ENCODE measurements at places on chromosomes 1 and 21.

- no peak for DNase-seq
These were observed 111.4 kb upstream of the VANGL1 start for GRCh38 chr1:115530407-115530806.

DNA sequence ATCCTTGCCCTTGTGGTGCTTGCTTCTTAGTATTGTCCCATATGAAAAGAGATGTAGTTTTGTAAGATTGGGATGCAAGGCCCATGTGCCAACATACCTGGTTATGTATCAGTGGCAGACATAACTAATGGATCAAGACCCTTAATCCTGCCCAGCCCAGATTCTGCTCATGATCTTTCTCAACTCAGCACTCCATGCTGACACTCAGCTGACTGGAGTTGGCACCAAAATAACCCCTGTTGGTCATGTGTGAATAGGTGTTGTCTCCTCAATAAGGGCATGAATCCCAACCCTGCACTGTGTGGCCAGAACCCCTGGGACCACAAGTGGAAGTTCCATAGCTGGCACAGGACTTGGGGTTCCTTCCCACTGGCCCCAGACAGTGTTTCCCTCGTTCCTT lies 13.9 kb upstream of the CNR2 start:
- no peak for DNase-seq

DNA sequence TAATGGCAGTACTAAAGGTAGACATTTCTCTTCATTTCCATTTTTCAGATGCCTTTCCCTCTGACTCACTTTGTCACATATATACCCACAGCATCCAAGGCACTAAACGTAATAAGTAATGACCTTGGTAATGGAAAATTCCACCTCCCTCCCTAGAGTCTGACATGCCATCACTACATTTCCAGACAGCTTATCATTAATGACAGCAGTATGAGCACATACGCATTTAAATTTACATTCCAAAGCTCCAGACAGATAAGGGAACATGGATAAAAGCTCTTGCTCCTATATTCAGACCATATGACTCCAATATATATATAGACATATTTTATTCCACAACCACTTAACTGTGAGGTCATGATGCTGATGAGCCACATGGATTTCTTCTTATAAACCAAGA lies 191.7 kb upstream of the GORAB start:
- DNase-seq: no peak

- DNase-seq: no peak
These were observed 456.1 kb downstream of the AJAP1 start for GRCh38 chr1:5110508-5110907.

DNA sequence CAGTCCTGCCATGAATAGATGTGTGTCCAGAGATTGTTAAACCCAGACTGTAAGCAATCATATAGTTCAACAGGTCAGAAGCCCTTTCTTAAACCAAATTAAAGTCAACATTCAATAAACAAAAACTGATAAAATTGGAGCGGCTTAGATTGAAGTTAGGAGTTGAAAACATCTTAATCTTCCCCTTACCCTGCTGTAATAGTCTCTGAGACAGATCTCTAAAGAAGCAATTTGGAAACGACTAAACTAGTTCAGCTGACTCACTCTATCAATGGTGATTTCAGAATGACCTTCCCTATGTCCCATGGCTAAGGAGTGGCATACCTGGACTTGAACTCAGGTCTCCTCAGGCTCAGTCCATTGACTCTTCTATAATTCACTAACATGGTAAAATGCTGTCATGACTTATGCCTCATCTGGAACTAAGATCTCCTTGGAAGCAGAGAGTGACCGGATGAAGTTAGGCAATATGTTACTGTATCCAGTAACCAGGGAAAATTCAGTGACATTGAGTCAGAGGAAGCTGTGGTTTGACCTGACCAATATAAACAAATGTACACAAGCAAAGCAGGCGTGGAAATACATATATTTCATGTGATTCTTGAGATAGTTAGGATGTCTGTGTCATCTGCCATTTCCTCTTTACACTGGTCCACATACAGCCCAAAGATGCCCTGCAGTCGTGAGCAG lies 30.1 kb downstream of the SGIP1 start:
- DNase-seq: no peak

GRCh38 chr1:20615946-20616846 lies 17.1 kb upstream of the PINK1 start:
- DNase-seq: no peak

DNA sequence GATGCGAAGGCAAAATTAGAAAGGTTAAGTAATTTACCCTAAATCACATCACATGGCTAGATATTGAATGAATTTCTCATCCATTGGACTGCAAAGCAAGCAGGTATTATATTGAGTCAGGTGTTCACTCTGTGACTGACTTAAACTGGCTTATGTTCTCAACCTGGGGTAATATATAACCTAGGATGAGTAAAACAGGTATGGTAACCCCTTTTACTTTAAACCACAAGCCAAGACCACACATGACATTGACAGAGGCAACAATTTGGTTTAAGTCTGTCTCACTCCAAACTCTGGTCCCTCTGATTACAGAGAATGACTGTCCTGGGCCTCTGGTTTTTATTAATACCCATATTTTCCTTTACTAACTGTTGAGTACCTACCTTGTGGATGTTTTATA lies 33.3 kb downstream of the MAEL start:
- DNase-seq: no peak

GRCh38 chr1:27936370-27936769 lies 1.6 kb downstream of the SMPDL3B start:
- DNase-seq: no peak

GRCh38 chr1:1285102-1285571 lies 4.9 kb downstream of the SCNN1D start:
- DNase-seq: no peak

DNA sequence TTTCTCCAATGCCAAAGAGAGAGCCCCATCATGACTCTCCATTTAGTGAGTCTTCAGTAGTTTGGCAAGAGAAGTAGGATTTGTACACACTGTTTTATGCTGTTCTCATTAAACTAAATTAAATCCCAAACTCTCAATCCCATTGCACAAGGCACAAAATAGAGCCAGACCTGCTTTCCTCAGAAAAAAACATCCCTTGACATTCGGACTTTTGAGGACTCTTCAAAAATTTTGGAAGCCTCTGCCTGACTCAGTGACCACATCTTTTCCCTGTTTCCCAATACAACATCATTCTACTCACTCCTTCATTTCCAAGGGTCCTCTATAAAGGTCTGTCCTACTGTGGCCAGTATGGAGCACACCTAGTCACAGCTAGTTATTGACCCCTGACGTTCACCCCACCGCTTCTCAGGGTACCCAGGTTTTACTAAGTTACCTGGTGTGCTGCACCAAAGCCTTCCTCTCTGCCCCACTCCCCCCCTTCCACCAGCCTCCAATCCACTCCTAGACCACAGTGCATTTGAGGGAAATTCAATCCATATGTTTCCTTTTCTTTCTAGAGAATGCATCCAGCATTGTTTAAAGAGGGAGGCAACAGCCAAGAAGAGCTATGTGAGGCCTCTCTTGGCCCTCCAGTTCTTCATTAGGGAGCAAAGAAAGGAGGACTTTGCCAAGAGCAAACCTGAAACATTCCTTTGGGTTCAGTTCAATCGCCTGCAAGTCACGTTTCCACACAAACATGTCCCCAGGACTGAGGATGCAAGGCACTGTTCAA lies 428.7 kb downstream of the PLPP3 start:
- no peak for DNase-seq

DNA sequence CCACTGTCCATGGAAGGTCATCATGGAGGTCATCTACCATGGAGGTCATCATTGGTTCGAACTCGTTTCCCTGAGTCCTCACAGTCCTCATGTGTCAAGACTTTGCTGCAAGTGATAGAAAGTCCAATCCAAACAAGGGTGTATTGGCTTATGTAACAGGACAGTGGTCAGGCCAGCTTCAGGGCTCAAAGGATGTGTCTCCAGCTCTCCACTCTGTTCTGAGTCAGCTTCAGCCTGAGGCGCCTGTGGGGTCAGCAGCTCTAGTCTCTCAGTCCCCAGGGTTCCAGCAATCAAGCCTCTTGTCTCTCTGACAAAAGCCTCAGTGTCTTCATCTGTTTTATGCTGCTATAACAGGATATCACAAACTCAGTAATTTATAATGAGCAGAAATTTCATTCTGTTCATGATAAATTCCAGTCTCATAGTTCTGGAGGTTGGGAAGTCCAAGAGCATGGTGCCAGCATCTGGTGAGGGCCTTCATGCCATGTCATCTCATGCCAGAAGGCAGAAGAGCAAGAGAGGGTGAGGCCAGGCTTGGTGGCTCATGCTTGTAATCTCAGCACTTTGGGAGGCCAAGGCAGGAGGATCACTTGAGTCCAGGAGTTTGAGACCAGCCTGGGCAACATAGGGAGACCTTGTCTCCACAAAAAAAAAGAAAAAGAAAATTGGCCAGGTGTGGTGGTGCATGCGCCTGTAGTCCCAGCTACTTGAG lies 19.5 kb downstream of the A3GALT2 start:
- no peak for DNase-seq

- DNase-seq: peak; percentile 52
These were observed 55.0 kb upstream of the PAX7 start for GRCh38 chr1:18575620-18576019.

GRCh38 chr1:101394041-101394440 lies 157.2 kb downstream of the S1PR1 start:
- DNase-seq: no peak

DNA sequence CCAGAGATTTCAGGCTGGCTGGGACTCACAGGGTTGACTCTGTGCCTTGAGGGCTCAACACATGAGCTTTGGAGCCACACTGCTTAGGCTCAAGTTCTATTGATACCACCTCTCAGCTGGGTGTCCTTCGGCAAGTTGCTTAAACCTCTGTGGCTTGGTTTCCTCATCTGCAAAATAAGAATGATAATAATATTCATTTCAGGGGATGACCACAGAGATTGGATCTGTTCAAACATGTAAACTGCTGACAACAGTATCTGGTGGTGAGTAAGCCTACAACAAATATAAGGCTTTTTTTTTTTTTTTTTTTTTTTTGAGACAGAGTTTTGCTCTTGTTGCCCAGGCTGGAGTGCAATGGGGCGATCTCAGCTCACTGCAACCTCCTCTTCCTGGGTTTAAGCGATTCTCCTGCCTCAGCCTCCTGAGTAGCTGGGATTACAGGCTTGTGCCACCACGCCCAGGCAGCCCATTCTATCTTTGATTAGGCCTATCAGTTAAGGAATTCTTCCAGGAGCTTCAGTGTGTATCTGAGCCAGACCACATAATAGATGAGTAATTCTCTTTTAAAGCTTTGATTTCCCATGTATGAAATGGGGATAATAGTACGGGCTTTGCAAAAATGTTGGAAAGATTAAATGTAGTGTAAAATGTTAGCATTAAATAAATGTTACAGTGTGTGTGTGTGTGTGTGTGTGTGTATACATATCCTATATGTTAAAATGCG lies 437.6 kb downstream of the PRDM2 start:
- DNase-seq: no peak

DNA sequence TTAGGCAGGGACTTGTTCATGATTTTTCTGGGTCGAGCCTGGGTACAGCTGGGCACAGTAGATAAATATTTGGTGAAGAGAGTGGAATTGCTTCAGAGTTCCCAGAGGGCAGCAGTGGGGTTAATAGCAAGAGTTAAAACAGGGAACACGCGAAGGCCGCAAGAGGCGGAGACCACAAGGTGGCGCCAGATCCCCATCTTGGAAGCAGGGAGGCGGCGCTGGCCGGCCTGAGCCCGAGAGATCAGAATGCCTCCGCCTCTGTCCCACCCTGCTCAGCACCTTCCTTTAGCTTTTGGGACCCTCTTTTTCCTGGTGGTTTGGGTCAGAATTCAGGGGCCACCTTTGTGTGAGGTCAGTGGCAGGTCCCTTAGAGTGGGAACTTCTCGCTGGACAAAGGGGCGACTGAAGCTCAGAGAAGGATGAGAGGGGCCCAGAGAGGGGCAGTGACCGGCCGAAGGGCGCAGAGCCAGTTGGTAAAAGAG lies 6.5 kb upstream of the PADI2 start:
- peak; percentile 59 for DNase-seq

GRCh38 chr21:14736672-14737071 lies 190.6 kb upstream of the SAMSN1 start:
- DNase-seq: no peak

- DNase-seq: no peak
These were observed 13.7 kb downstream of the TLR5 start for GRCh38 chr1:223129229-223129901.

- no peak for DNase-seq
These were observed 125.1 kb downstream of the GIPC2 start for GRCh38 chr1:78170859-78171258.

DNA sequence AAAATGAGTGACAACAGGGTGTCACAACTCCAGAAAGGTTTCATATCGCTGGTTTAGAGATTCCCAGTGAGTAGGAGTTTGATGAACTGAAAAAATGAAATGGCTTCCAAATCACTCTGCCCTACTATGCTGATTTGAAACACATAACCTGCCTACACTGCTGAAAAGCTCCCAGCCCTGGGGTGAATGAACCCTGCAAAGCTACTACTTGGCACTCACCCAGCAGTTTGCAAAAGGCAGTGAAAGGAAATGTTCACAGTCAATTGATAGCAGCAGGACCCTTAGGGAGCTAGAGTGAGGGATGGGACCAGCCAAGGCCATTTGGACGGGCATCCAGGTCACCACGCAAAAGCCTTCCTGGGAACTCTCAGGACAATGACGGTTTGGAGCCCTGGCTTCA lies 44.4 kb upstream of the SRP9 start:
- peak; percentile 62 for DNase-seq

DNA sequence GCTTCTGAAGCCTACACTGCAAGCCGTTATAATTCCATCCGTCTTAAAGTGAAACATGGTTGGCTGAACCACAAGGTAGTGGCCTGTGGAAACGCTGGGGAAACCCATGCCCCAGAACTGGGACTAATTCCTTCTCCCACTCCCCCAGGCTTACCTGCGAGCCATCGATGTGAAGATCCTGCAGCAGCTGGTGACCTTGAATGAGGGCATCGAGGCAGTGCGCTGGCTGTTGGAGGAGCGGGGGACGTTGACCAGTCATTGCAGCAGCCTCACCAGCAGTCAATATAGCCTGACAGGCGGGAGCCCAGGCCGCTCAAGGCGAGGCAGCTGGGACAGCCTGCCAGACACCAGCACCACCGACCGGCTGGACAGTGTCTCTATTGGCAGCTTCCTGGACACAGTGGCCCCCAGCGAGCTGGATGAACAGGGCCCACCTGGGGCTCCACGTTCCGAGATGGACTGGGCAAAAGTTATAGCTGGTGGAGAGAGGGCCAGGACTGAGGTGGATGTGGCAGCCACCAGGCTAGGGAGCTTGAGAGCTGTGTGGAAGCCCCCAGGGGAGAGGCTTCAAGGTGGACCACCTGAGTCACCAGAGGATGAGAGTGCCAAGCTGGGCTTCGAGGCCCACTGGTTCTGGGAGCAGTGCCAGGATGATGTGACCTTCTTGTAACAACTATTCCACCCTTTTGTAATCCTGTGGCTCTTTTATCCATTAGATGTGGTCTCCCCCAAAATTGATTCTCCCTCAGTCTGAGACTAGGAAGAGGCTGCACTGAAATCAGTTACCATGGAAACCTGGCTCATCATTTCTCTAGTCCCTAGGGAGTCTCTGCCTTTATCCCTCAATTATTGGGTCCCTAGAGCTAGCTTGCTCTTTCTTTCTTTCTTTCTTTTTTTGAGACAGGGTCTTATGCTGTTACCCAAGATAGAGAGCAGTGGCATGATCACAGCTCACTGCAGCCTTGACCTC lies 16.7 kb downstream of the LURAP1 start:
- no peak for DNase-seq

GRCh38 chr1:92502247-92502646 lies 15.5 kb upstream of the GFI1 start:
- no peak for DNase-seq

GRCh38 chr1:224735159-224735558 lies 119.0 kb downstream of the CNIH3 start:
- DNase-seq: no peak
